Myocyte (in vitro differentiated cells): ENCODE measurements at places on chromosomes 4 and X. TPM values are rescaled to one million over a fixed set of nuclear protein-coding genes. Genes with fewer than 3 reads are reported as not detected.

Gene CLCN4
- 17.2 and 19.1 TPM in 2 replicates for total RNA-seq

Gene GLRA2
- total RNA-seq, result not detected in 2 replicates

Gene GIMD1
- total RNA-seq, result not detected in 2 replicates

Gene GABRB1
- not detected in 2 replicates for total RNA-seq

Gene TBC1D25
- 8.4 and 8.6 TPM in 2 replicates for total RNA-seq

Gene MAGT1
- total RNA-seq, result 61.3 and 96.1 TPM in 2 replicates

Gene CXCL13
- 0.35 TPM in 1 of 2 replicates, not detected in the other for total RNA-seq

Gene HHIP
- 0.05 TPM in 2 replicates for total RNA-seq

Gene SHROOM4
- total RNA-seq, result not detected in 2 replicates

Gene MAP3K15
- total RNA-seq, result not detected in 2 replicates

Gene RAI2
- total RNA-seq, result 0.35 and 0.42 TPM in 2 replicates

Gene FRAS1
- total RNA-seq, result 18.3 and 21.0 TPM in 2 replicates

Gene PHOX2B
- not detected in 2 replicates for total RNA-seq

Gene CLIC2
- total RNA-seq, result 0.05 and 0.62 TPM in 2 replicates

Gene SLC26A1
- total RNA-seq, result 0.24 TPM in 1 of 2 replicates, not detected in the other

Gene HAND2
- 0.11 TPM in 1 of 2 replicates, not detected in the other for total RNA-seq

Gene S100P
- total RNA-seq, result not detected in 2 replicates

Gene SH3BP2
- 24.9 and 31.1 TPM in 2 replicates for total RNA-seq

Gene TCEAL6
- not detected in 2 replicates for total RNA-seq

Gene YY2
- 0.37 and 0.68 TPM in 2 replicates for total RNA-seq

Gene KCNIP4
- not detected in 2 replicates for total RNA-seq

Gene MAML3
- 0.21 and 0.43 TPM in 2 replicates for total RNA-seq

Gene PAK3
- not detected in 2 replicates for total RNA-seq

Gene SSX4
- 0.64 and 0.78 TPM in 2 replicates for total RNA-seq

Gene LSM6
- total RNA-seq, result 21.0 and 29.3 TPM in 2 replicates

Gene CTAG2
- not detected in 2 replicates for total RNA-seq

Gene FABP2
- not detected in 2 replicates for total RNA-seq
